GM18507 (cell line): ENCODE measurements at places on chromosomes 3 and 15.
A peak's percentile ranks its signal among the peaks of the same experiment; 100 is the strongest.

DNA sequence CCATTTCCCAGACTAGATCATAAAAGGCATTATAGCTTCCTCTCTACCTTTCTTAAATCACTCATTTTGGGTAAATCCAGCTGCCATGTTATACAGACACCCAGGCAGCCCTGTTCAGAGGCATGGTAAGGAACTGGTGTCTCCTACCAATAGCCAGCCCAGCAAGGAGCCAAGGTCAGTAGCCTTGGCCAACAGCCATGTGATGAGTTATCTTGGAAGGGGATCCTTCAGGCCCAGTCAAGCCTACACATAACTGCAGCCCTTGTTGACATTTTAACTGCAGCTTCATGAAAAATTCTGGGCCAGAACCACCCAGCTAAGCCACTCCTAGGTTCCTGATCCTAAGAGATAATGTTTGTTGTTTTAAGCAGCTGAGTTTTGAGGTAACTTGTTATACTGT is 29.0 kb upstream of the ZMAT3 start:
- no peak for DNase-seq

- no peak for DNase-seq
Observed at GRCh38 chr3:11853450-11853849, 6.8 kb upstream of the TAMM41 start.

GRCh38 chr15:52153900-52154895 is 37.0 kb downstream of the GNB5 start:
- DNase-seq: no peak

GRCh38 chr3:10292505-10293419 is at the start of gene GHRL:
TSS of gene GHRL (minus strand) at chr3:10292947. CDS start at chr3:10290180, 2,767 bp downstream.
- DNase-seq: peak; percentile 49

- peak; percentile 17 for DNase-seq
Observed at GRCh38 chr3:177777699-177778098, 580.4 kb upstream of the TBL1XR1 start.

- DNase-seq: no peak
Observed at GRCh38 chr3:181683563-181683962, 28.2 kb upstream of the SOX2 start.

- no peak for DNase-seq
Observed at GRCh38 chr15:100670505-100671021, 68.2 kb downstream of the ASB7 start.

- DNase-seq: peak; percentile 12
Observed at GRCh38 chr3:193743702-193744047, 150.7 kb downstream of the OPA1 start.

- no peak for DNase-seq
Observed at GRCh38 chr3:98038286-98038685, 3.2 kb upstream of the GABRR3 start.

DNA sequence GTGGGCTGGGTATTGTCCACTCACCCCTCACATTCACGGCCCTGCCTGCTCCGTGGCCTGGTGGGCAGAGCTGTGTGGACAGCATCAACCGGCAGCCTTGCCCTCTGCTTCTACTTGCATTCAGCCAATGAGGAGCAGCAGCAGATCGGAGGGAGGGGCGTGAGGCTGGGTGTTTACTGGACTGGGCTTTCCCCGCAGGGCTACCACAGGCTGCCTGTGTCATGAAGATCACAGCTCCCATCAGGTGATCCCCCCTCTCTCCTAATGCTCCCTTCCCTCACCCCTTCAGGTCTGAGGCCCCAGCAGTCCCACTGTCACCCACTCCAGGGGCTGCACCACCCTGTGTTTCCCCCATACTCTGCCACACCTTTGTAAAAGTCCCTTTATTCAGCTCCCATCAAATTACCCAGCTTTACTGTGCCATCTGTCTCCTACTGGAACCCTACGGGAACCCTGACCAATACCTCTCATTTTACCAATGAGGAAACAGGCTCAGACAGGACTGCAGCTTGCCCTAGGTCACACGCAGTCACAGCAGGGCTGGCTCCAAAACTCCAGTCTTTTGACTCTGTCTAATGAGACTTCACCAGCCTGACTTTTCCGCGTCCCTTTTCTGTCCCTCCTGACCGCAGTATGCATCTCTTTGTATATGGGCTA is 81.1 kb downstream of the MEGF11 start:
- no peak for DNase-seq

DNA sequence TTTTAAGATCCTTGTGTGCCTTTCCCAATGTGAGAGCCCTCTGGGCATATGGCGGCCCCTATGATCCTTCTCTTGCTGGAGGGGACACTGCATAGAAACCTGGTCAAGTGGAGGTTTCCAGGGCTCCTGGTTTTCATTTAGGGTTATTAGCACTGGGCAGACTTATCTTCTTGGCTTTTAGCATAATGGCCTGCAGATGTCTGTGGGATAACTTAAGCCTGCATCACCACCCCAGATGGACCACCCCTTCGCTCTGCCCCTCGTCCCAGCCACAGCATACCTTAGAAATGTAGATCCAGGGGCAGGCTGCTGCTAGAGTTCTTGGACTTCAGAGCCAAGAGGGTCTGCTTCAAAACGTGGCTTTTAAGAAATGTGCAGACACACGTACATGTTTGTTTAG is 340.3 kb upstream of the CTDSPL start:
- no peak for DNase-seq

DNA sequence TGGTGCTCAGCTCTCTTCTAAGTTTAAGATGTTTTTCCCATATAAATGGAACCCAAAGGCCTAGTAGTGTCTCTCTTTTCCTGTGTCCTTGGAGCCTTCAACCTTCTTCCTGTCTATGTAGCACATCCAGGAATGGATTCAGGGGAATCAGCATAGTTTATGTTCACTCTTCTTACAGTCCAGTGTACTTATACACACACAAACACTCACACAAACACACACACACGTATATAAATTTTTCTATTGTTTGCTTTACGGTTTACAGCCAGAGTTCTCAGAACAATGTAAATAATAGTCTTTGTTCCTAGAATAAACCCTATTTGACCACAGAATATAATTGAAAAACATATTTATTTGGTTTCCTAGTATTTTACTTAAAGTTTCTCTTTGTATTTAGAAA is 36.9 kb downstream of the STAC start:
- DNase-seq: no peak

GRCh38 chr15:89947385-89947784 is 34.6 kb upstream of the ARPIN start:
- no peak for DNase-seq

DNA sequence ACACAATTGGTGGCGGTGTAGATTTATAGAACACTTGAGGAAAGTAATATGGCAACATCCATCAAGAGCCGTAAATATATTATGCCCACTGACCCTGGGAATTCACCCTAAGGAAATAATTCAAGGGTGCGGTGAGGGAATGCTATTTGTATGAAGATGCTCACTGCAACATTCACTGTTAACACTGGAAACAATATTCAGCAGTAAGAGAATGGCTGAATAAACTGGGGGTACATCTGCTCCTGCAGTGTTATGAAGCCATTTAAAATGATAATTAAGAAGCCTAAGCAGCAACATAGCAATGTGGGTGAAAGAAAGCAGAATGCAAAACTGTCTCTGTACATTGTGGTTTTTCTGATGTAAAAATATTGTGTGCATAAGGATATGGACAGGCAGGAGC is 87.6 kb downstream of the RAB11A start:
- DNase-seq: no peak

GRCh38 chr15:96087180-96087884 is 243.2 kb upstream of the NR2F2 start:
- DNase-seq: no peak

GRCh38 chr3:120348065-120348990 is 826 bp downstream of the LRRC58 start:
- no peak for DNase-seq

DNA sequence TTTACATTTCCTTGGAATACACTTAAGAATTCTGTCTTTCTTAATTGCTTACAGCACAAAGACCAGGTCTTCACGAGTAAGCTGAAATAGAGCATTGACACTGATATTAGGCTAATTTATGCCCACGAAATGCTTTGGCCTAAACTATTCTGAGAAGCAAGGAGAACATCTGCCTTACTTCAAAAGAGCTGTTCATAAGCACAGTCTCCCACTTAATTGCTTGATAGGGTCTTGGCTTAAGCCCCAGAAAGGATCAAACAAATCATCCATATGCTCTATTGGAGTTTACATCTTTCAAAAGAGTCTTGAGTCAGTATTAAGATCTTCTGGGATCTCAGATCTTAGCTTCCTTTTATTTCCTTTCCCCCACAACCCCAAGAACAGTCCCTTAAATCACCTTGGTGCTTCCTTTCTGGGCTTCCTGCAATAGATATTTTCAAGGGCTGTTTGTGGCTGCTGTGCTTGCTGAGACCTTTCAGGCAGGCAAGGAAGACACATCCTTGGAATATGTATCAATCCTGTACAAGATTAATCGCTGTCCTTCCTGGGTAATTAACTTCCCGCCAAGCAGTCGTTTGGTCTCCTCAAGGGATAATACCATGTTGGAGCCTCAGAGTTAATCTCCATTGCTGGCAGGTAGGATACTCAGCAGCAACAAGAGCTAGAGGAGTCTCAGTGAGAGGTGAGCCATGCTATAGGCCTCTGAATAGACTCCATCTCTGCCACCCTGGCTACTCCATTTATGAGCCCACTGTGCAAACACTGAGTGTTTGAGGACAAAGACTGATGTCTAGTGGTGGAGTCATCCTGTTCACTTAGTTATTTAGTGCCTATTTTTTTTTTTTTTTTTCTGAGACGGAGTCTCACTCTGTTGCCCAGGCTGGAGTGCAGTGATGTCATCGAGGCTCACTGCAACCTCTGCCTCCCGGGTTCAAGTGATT is 37.1 kb downstream of the TMEM158 start:
- DNase-seq: no peak

DNA sequence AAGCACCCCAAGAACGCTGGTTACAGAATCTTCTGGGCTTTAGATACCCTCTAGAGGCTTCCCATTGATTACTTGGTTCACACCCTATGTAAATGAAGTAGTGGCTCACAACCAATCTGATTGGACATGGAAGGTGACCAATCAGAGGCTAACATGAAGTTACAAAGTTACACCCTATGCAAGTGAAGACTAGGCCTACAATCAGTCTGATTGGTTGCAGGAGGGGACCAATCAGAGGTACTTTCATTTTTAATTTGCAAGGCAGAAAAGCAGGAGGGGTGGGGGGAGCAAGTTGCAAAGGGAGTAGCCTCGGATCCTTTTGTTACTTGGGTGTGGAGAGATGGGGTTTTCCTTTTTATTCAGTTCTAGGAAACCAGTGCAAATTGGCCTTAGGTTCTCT is 11.1 kb upstream of the RTP2 start:
- DNase-seq: no peak

DNA sequence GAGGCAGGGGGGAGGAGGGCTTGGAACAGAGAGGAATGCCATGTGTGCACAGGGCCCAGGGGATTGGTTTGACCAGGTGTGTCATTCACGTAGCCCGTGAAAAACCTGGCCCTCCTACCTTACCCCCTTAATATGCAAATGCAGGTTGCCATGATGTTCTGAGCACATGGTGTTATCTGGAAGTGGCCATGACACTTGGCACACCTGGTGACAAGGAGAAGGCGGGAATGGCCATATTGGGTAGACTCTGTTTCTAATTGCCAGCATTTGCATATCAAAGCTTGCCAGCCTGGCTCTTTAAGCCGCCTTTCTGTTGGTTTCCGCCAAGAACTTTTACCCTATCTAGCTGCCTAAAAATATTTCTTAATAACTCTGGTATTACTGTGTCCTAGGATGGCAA is 202.1 kb upstream of the DPH6 start:
- no peak for DNase-seq

- no peak for DNase-seq
Observed at GRCh38 chr3:30977592-30977991, 83.1 kb upstream of the GADL1 start.

- no peak for DNase-seq
Observed at GRCh38 chr3:157078131-157078810, 81.7 kb downstream of the CCNL1 start.

- DNase-seq: no peak
Observed at GRCh38 chr3:97763586-97764406, 762 bp upstream of the ARL6 start.

GRCh38 chr3:124765197-124765840 is 35.1 kb downstream of the UMPS start:
- DNase-seq: no peak

GRCh38 chr3:58052373-58053273 is 44.4 kb downstream of the FLNB start:
- no peak for DNase-seq

- DNase-seq: no peak
Observed at GRCh38 chr15:63287109-63287508, 9.7 kb downstream of the APH1B start.

GRCh38 chr3:61601831-61602230 is 40.5 kb downstream of the PTPRG start:
- no peak for DNase-seq

- no peak for DNase-seq
Observed at GRCh38 chr15:28979208-28979841, 93.6 kb downstream of the APBA2 start.

GRCh38 chr3:17558565-17558964 is 183.9 kb downstream of the TBC1D5 start:
- no peak for DNase-seq

GRCh38 chr15:38696109-38696727 is 131.6 kb upstream of the RASGRP1 start:
- DNase-seq: no peak

GRCh38 chr3:66035763-66036477 is 2.8 kb downstream of the MAGI1 start:
- no peak for DNase-seq

DNA sequence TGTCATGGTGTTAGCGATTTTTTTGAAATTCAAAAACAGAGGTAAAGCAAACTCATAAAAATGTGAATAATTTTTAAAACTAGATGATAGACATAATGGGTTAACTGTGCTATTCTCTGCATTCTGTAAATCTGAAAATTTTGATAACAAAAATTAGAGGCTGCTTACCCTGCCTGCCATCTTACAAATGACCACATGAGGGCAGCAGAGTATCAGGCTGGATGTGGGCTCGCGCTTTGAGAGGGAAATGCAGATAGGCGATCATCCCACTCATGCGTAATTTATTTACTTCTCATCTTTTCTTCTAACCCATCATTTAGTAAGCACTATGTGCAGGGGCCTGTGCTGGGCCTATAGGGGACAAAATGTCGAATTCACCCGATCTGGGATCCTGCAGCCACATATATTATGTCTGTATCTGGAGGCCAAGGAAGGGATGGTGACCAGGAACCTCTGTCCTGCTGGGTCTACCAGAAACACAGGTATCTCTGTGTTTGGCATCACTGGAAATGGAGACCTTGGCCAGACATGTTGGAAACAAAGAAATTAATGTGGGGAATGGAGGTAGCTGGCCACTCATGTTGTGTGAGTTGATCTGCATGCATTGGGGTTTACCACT is 7.8 kb upstream of the RAD18 start:
- DNase-seq: peak; percentile 28

GRCh38 chr15:99306694-99307338 is 55.5 kb downstream of the LRRC28 start:
- no peak for DNase-seq

GRCh38 chr3:190217081-190217480 is 96.4 kb upstream of the P3H2 start:
- no peak for DNase-seq
